ENCODE measurements at places on chromosomes 3 and 15.

- no peak for DNase-seq
Observed at GRCh38 chr3:15535732-15536131, 14.2 kb upstream of the COLQ start.

- DNase-seq = peak; percentile 47
Observed at GRCh38 chr3:134795746-134796280, 753 bp downstream of the EPHB1 start.

- DNase-seq = no peak
Observed at GRCh38 chr15:77144492-77145070, 73.7 kb upstream of the TSPAN3 start.

DNA sequence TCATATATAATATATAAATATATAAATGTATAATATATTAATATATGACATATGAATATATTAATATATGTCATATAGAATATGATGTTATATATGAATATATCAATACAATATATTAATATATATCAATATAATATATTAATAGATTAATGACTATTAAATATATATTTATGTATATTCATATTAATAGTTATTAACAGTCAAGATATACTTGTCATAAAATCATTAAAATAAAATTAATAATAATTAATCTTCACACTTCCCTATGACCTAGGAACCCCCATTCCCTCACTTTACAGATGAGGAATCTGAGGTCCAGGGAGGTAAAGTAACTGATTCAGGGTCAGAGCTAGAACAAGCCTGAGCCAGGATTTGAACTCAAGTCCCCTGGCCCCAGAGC is 70.6 kb upstream of the SLC6A11 start:
- no peak for DNase-seq

DNA sequence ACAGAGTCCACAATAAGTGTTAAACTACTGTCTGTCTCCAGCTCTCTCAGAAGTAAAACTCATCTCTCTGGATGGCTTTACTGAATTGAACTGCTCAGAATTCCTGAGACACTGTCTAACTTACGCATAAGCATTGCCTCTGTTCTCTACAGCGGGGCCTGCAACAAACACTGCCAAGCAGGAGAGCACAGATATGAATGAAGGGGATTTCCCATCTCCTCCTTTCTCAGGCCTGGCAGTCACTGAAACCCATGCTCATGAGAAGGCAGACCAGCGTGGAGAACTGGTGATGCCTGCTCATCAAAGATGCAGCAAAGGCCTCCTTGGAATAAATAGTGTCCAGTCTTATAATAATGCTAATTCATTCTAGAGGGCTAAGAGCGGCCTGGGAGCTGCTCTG is 10.3 kb downstream of the RASGRP1 start:
- no peak for DNase-seq

- DNase-seq = peak; percentile 92
Observed at GRCh38 chr15:80059786-80060355, 395 bp downstream of the ZFAND6 start.

- DNase-seq = no peak
Observed at GRCh38 chr15:51460796-51461195, 119.3 kb downstream of the GLDN start.

GRCh38 chr3:169478566-169479313 is 184.8 kb downstream of the MECOM start:
- DNase-seq = no peak

DNA sequence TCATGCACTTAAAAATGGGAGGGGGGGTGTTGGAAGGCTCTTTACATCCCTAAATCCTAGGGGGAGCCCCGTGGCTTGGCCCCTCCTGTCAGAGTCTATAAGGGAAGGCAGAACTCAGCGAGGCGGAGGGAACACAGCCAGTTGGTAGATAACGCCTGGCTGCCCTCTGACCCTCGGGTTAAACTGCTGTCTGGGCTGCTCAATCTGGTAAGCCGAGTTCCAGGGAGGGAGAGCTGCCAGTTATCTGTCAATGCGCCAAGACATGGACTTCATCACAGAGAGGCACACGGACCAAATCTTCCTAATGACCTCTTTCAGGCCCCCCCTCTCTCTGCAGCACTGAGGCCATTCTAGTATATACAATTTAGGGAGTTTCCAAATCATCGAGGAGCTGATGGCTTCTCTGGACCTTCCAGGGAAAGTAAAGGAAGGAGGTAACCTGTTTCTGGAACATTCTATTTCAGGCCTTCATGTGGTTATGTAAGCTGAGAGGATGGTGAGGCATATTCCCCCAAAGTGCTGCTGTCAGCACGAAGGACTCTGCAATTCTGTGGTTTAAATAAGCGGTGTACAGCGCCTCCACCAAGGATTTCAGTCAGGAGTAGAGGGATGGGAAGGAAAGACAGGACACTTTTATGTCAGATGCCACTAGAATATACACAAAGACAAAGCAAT is 349.0 kb downstream of the MCTP2 start:
- DNase-seq = peak; percentile 27

- peak; percentile 49 for DNase-seq
Observed at GRCh38 chr15:47507221-47507985, 209.9 kb upstream of the SEMA6D start.

GRCh38 chr3:30611613-30612436 is 5.4 kb downstream of the TGFBR2 start:
- DNase-seq = no peak

- no peak for DNase-seq
Observed at GRCh38 chr15:46151786-46152185, 517.0 kb downstream of the SQOR start.

DNA sequence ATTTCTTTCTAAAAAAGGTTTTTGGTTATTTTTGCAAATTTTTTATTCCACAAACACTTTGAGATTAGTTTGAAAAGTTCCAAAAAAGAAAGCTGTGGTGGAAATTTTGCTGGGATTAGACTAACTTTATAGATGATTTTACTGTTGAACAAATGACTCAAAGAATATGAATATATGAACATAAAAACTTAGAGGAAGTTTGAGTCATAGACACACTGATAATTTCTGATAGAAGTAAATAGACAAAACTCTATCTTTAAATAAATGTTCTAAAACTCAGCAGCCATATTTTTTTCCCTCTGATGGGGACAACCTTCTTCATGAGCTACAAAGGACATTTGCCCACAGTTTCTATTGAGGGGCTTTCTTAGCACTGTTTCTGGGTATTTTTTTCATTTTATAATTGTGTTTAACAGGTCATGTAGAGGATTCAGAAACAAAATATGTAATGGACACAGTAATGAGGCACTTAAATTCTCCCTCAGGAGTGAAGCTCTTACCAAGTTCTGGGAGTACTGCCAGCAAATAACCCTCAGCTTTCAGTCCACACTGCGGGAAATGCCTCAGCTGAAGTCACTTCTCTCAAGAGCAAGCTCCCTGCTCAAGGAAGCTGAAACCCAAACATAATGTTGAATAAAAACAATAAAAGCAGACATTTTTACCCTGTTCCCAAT is 157.6 kb downstream of the NFKBIZ start:
- no peak for DNase-seq

GRCh38 chr15:74610302-74610951 is 5.2 kb upstream of the CLK3 start:
- DNase-seq = peak; percentile 85

DNA sequence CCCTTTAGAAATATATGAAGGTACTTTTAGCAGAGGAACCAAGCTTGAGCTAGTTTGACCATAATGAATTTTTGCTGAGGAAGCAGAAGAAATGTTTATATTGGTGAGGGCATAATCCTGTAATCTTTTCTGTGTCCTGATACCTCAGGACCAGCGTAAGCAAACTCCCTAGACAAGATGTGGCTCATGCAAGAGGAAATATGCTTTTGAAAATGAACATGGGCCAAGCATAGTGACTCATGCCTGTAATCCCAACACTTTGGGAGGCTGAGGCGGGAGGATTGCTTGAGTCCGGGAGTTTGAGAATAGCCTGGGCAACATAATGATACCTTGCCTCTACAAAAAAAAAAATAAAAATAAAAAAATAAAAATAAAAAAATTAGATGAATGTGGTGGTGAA is 78.5 kb downstream of the PPARG start:
- no peak for DNase-seq

GRCh38 chr15:100613208-100613607 is 10.8 kb downstream of the ASB7 start:
- DNase-seq = no peak

DNA sequence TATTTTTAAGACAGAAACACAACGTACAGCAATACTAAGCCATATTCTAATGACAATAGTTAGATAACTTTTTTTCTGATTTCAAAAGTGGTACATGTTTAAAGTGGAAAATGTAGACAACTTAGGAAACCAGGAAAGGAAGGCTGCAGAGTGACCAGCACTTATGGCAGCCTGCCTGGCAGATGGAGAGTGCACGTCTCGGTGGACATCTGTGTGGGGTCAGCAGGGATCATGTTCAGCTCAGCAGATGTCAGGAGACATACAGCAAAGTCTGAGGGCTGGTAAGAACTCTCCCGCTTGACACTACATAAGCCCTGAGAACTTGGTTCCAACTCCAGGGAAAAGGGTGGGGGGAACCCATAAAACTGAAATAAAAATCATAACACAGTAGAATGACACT is 128.6 kb upstream of the ADPGK start:
- no peak for DNase-seq

- no peak for DNase-seq
Observed at GRCh38 chr15:25445412-25445811, 6.6 kb upstream of the UBE3A start.

DNA sequence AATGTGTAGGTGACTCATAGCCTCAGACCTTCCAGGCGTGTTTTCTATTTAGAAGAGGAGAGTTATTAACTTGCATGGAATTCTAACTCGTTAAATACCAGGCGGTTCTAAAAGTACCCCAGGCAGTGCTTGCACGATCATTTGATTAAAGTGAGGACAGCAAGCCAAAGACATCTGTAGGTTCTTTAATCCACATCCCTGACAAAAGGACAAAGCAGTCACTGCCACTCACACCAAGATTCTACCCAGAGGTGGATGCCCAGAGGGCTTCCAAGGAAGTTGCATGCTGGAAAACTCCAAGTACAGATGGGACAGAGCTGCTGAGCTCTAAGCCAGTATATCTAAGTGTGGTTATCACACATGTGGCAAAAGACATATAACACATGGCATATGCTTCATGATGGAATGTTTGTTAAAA is 372.1 kb downstream of the ROBO2 start:
- DNase-seq = no peak

- no peak for DNase-seq
Observed at GRCh38 chr3:89808680-89809197, 701.3 kb downstream of the EPHA3 start.

DNA sequence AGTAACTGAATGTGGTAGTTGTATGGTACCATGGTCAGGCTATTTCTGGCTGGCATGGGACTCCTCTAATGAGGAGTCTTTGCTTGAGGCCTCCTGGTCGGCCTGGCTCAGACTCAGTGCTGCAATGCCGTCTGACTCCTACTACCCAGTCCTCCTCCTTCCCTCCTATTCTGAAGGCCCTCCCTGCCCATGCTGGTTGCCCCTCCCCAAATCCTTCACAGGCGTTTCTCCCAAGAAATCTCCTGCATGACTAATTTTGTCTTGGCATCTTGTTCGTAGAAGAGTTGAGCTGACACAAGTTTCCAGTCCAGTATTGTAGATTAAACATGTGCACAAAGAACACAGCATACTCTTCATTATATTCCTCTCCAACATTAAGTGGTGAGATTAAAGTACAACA is 115.5 kb downstream of the NFKBIZ start:
- no peak for DNase-seq

DNA sequence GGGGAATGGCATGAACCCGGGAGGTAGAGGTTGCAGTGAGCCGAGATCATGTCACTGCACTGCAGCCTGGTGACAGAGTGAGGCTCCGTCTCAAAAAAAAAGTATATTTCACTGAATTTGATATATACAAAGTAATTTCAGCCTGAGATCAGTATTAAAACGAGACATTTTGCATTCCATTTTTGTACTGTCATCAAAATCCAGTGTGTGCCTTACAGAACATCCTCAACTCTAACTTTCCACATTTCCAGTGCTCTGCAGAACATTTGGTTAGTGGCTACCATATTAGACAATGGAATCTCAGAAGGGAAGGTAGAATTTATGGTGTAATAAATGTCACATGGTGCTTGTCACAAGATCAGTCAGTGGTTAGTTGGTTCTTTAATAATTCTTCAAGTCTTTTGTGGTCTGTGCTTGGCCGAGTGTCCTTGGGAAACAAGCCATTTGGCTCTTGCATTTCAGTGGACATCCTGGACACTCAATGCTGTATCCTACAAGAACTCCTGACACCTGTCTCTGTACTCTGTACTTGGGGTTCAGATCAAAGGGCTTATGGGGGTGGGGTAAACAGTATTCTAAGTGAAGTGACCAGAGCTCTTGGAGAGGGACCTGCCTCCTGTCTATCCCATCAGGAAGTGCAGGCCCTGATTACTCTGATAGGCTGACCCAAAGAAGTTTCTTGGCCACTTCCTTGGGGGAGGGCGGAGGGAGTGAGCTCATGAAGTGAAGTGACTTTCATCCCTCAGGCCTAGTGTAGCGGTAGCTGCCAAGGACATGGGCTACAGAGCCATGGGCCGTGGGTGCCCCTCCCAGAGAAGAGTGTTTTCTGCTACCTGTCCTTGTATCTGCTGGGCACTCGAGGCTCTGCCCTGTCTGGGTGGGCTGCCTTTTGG is 3.7 kb downstream of the ACVR2B start:
- DNase-seq = no peak
